ENCODE measurements at places on chromosomes 6 and 20. TPM values are rescaled to one million over a fixed set of nuclear protein-coding genes. Genes with fewer than 3 reads are reported as not detected.

The MYLK2 gene
- not detected for total RNA-seq

The SYNDIG1 gene
- total RNA-seq: 0.17 TPM

The KIAA1755 gene
- total RNA-seq: 2.8 TPM

The HACE1 gene
- total RNA-seq: 26.3 TPM

GRCh38 chr6:131923356-131923755, 27.8 kb downstream of the CCN2 start:
- H3K4me1 ChIP-seq: no peaks in the 10 kb centered on the region
- H3K27ac ChIP-seq: no peak overlapping the region
- no peak overlapping the region for H3K4me3 ChIP-seq
- H3K36me3 ChIP-seq: no peaks in the 10 kb centered on the region

- H3K36me3 ChIP-seq: no peaks in the 10 kb centered on the region
- no peaks in the 10 kb centered on the region for H3K4me1 ChIP-seq
- no peak overlapping the region for H3K4me3 ChIP-seq
- H3K27ac ChIP-seq: no peak overlapping the region
- no peak for DNase-seq
These were observed 307.4 kb downstream of the TRDN start for GRCh38 chr6:123329337-123329736.

DNA sequence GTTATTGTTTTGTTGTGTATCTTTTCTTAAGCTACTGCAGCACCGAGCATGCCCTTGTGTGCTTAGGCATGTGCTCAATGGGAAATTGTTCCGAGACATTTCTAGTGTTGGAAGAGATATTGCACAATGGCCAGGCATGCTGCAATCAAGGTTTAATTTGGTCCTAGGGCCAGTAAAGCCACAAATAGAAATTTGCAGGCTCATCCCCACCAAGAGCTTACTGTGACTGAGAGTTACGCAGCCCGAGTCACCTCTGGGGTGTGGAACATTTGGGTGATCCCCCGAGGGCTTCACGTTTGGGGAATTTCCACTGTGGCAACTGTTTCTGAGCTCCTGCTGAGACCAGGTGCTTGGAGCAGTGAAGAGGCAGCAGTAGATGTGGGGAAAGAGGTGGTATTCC, 65.8 kb downstream of the ADTRP start:
- no peaks in the 10 kb centered on the region for H3K27me3 ChIP-seq
- no peak overlapping the region for H3K27ac ChIP-seq
- H3K4me3 ChIP-seq: no peak overlapping the region
- DNase-seq: peak; percentile 17
- H3K4me1 ChIP-seq: peaks cover 12% of the 10 kb centered on the region

The SLC35D3 gene
- total RNA-seq: not detected

GRCh38 chr6:97322811-97323210, 39.8 kb upstream of the MMS22L start:
- H3K27me3 ChIP-seq: no peaks in the 10 kb centered on the region
- H3K36me3 ChIP-seq: no peaks in the 10 kb centered on the region
- no peak overlapping the region for H3K27ac ChIP-seq

DNA sequence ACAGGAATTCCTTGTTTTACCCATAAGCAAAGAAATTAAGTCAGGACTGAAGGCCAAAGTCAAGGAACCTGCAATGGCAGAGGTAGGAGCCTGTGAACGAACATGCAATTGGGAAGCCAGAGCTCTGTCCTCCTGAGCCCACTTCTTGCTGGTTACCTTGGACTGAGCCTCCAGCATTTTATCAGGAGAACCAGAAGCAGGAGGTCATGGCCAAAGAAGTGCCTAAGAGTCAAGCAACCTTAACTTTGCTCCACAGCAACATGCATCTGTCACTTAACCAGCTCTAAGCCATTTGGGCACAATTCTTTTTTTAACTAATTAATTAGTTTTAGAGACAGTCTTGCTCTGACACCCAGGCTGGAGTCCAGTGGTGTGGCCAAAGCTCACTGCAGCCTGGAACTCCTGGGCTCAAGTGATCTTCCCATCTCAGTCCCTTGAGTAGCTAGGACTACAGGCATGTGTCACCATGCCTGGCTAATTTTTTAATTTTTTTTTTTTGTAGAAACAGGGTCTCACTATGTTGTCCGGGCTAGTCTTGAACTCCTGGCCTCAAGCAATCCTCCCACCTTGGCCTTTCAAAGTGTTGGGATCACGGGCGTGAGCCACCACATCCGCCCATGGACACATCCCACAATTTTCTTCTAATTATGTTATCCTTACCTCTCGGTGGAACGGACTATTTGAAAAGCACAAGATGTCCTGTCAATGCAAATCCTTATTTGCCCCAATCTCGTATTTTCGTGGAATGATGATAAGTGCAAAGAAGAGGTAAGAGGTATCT, 334.2 kb downstream of the CD83 start:
- DNase-seq: no peak
- H3K4me3 ChIP-seq: no peak overlapping the region
- H3K4me1 ChIP-seq: no peaks in the 10 kb centered on the region
- no peaks in the 10 kb centered on the region for H3K27me3 ChIP-seq
- H3K36me3 ChIP-seq: no peaks in the 10 kb centered on the region

The MICB gene
- total RNA-seq: 17.2 TPM

GRCh38 chr20:45701873-45702272, at the start of gene WFDC13:
TSS of gene WFDC13 (plus strand) at chr20:45702038. CDS start at chr20:45702124, 86 bp downstream.
- DNase-seq: no peak
- no peaks in the 10 kb centered on the region for H3K4me1 ChIP-seq
- no peak within 1 kb of the TSS for H3K4me3 ChIP-seq
- H3K27me3 ChIP-seq: no peaks in the 10 kb centered on the region
- no peaks in the 10 kb centered on the region for H3K36me3 ChIP-seq

The DNAAF9 gene
- 11.8 TPM for total RNA-seq

The BTN3A1 gene
- total RNA-seq: 36.5 TPM

The POPDC3 gene
- 6.7 TPM for total RNA-seq

DNA sequence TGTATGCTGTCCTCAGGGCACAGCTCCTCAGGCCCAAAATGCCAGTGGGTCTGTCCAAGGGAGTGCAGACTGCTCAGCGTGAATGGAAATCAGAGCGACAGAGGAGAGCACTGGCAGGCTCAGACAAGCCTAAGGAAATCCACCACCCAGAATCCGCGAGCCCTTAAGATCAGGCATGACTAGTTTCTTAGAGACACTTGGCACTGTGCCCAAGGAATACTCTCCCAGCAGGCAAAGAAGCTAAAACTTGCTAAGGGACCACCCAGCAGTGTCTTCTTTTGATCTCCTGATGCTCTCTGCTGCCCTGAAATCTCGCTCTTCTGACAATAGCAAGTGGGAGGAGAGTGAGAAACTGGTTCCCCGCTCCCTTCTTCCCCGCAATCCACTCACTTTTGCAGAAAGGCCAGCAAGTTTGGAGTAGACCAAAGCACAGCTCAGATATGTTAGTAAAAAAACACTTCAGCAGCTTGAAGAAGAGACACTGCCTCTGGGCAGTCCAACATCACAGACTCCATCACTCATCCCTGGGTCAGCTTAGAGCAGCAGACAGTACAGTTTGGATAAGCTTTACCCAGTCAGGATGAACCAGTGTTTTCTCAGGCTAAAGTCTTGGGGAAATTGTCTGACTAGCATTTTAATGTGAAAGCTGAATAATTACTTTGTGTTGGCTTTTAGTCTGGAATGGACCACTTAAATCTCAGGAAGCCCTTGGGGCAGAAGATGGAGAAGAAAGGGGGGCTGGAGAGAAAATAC, 32.4 kb downstream of the TRAF3IP2 start:
- H3K36me3 ChIP-seq: peaks cover 3% of the 10 kb centered on the region
- no peaks in the 10 kb centered on the region for H3K27me3 ChIP-seq
- H3K27ac ChIP-seq: peak overlapping the region; percentile 78

The NAA20 gene
- 37.8 TPM for total RNA-seq

DNA sequence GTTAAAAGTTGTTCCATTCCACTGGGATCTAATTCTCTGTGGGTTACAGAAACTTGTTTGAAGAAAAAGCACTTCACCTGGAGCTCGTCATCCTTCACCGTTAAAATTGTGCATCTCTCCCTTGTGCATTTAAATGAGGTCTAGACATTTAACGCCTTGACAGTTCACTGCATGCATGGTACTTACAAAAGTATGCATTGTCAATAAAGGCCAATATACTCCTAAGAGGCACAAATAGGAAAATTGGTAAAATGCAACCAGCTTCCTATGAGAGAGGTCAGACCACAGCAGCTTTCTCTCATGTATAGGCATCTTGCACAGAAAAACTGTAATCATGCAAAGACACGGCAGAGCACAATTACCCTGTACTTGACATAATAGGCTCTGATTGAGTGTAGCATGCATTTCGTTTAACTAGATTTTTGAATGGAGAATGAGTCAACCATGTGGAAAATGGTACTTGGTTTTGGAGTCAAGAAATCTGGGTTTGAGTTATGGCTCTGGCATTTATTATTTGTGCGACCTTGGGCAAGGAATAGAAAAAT, 378.5 kb downstream of the RFPL4B start:
- H3K36me3 ChIP-seq: no peaks in the 10 kb centered on the region
- no peaks in the 10 kb centered on the region for H3K4me1 ChIP-seq
- no peak for DNase-seq
- no peak overlapping the region for H3K4me3 ChIP-seq
- no peak overlapping the region for H3K27ac ChIP-seq
- H3K27me3 ChIP-seq: no peaks in the 10 kb centered on the region

DNA sequence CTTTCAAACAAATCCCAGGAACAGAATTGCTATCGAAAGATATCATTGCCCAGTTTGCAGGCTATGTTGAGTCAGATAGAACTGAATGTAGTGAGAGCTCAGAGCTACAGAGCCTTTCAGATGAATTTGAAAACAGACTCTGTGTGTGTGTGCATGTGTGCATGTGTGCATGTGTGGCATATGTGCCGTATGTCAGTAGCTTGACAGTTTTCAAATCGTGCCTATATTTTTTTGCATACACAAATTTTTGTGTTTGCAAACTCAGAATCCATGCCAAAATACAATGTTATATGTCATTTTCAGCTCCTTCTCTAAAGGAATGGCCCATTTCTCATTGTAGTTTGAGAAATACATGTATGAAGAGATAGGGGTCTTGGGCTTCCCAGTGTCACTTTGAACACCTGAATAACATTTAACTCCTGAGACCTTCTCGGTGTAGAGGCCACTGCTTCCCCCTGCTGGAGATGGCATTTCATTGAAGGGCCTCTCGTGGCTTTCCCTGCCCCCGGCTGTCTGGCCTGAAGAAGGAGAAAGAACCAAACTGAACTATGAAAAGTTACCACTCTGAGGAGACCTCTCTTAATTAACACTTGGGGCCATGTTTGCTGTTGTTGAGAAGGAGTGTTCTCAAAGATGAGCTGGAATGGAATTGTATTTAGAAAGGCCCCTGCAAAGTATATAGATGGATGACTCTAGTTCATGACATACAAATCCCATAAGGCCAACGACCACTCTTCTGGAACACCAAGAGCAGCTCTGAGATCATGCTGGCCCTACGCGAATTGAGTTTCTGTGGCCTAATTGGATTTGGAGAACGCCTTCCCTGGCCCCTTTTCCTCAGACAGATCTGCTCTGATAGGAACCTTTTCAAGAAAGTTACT, 58.7 kb downstream of the VAPB start:
- no peaks in the 10 kb centered on the region for H3K27me3 ChIP-seq
- no peaks in the 10 kb centered on the region for H3K4me1 ChIP-seq
- peaks cover 10% of the 10 kb centered on the region for H3K36me3 ChIP-seq
- H3K27ac ChIP-seq: no peak overlapping the region
- H3K4me3 ChIP-seq: no peak overlapping the region

DNA sequence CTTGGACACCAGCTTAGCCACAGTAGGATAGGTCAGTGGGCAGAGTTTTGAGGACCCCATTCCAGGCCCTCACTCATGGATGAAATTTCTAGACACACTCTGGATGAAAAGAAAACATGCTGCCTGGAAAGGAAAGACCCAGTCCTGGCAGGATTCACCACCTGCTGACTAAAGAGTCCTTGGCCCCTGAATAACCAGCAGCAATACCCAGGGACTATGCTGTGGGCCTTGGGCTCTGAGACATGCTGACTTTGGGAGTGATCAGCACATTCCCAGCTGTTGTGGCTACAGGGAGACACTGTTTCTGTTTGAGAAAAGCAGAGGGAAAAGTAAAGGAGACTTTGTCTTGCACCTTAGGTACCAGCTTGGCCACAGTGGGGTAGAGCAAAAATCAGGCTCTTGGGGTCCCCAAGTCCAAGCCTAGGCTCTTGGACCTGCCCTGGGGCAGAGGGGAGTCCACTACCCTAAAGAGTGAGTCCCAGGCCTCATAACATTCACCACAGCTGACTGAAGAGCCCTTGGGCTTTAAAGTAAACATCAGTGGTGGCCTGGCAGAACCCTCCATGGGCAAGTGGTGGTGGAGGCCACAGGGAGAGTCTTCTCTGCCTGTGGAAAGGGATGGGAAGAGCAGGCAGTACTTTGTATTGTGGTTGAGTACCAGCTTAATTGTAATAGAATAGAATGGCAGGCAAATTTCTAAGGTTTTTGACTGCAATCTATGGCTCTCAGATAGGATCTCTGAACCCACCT, 516.8 kb downstream of the BCKDHB start:
- DNase-seq: no peak
- H3K27ac ChIP-seq: no peak overlapping the region
- H3K4me3 ChIP-seq: no peak overlapping the region
- no peaks in the 10 kb centered on the region for H3K4me1 ChIP-seq

The LY6G6F gene
- total RNA-seq: not detected

GRCh38 chr6:159119791-159120190, 49.4 kb upstream of the FNDC1 start:
- H3K4me1 ChIP-seq: no peaks in the 10 kb centered on the region
- no peak for DNase-seq
- H3K27me3 ChIP-seq: peaks cover 3% of the 10 kb centered on the region

The CNR1 gene
- total RNA-seq: not detected

DNA sequence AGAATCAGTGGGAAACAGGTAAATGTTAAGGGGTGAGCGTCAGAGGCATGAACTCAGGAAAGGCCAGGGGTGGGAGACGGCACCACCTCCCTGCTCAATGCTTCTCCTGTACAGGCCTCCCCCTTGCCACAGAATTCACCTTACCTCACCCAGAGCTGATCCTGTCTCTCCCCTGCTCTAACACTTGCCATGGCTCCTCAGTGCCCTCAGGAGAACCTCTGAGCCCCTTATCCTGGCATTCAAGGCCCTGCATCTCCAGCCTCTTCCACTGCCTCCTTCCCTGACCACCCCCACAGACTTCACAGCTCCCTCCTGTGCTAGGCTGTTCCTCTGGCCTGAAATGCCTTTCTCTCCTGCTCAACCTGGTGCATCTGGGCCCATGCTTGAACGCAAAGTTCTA, 33.9 kb downstream of the BPIFB1 start:
- no peak overlapping the region for H3K4me3 ChIP-seq
- H3K27ac ChIP-seq: no peak overlapping the region
- H3K36me3 ChIP-seq: no peaks in the 10 kb centered on the region
- no peak for DNase-seq
- H3K27me3 ChIP-seq: peaks cover 7% of the 10 kb centered on the region
- no peaks in the 10 kb centered on the region for H3K4me1 ChIP-seq

Measured in fibroblast of lung (primary cell).